Suprapubic skin (tissue), 4 donors: ENCODE measurements at places on chromosomes 16 and 17. TPM values are rescaled to one million over a fixed set of nuclear protein-coding genes. Genes with fewer than 3 reads are reported as not detected.

GRCh38 chr17:38361694-38362465, 10.2 kb downstream of the SOCS7 start:
- DNase-seq, result no peak

DNA sequence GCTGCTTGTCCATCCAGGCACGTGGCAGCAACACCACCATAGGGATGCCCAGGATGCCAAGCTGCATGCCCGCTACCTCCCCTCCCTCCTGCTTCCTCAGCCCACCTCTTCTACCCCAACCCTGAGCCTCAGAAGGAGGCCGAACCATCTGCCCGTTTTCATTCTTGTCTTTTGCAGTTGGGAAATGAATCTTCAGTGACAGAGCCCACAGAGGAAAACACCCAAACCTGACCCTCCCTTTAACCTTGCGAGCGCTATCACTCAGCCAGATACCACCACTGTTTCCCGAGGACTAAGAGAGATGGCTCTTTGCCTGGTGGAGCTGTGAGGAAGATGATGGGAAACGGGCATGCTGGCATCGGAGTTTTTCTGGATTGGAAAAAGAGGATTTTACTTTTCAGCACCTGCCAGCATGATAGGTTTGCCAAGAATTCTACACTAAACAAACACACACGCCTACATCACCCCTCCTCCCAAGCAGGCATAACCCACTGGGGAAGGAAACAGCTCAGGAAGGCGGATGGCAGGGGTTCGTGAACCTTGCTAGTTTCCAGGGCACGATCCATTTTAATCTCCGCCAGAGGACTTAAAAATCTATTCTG, 457.4 kb downstream of the SLC39A11 start:
- no peak for DNase-seq

- DNase-seq, result no peak
Observed at GRCh38 chr16:14125000-14125681, 54.0 kb downstream of the MRTFB start.

DNA sequence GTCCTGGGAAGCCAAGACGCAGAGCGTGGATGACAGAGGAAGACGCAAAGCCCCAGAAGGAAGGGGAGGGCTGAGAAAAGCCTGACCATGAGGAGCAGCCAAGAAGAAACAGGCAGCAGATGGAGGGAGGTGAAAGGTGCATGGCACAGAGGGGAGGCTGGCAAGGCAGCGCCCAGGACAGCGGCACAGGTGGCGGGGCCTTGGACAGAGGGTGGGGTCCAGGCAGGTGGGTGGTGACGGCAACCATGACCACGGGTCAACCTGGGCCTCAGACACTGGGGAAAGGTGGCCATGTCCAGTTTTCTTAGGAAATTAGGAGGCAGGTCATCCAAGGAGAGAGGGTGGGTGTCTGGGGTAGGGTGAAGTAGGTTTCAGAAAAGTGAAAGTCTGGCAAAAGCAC, 17.0 kb downstream of the ARHGAP17 start:
- DNase-seq, result no peak

- no peak for DNase-seq
Observed at GRCh38 chr16:10754941-10755340, 11.3 kb downstream of the NUBP1 start.

- no peak for DNase-seq
Observed at GRCh38 chr16:10509534-10510025, 70.8 kb downstream of the EMP2 start.

DNA sequence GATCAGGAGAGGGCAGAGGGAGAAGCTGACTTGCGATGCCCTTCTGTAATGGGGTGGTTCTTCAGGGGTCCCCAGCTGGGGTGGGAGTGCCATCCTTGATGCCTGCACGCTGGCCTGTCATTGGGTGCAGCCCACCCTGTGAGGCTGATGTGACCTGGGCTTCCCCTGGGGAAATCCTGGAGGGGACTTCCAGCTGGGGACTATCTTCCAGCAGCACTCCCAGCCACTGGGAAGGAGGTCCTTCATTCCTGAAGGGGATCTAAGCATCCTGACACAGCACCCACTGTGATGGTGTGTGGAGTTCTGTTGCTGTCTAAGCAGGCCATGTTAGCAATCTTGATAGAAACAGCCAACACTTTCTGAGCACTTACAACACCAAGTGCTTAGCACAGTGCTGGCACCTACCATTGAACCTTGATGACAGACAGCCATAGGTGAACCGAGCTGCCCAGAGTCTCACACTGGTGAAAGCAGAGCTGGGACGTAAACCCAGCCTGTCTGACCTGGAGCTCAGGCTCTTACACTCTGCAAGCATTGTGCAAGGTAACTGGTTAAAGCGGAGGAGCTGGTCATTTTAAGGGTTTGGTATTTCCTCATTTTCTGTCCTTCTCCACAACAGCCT, 211.3 kb downstream of the CCDC182 start:
- DNase-seq, result no peak

The TP53TG3 gene
- total RNA-seq, result not detected
